ENCODE measurements at places on chromosomes 1 and 21.

DNA sequence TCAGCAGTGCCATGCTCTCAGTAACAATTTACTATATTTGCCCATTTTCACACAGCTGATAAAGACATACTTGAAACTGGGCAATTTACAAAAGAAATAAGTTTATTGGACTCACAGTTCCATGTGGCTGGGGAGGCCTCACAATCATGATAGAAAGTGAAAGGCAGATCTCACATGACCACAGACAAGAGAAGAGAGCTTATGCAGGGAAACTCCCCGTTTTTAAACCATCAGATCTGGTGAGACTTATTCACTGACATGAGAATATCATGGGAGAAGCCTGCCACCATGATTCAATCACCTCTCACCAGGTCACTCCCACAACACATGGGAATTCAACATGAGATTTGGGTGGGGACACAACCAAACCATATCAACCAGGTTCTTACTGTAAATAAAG lies 112.1 kb upstream of the C1orf87 start:
- no peaks in the 10 kb centered on the region for H3K4me1 ChIP-seq
- H3K4me3 ChIP-seq = no peak overlapping the region
- H3K36me3 ChIP-seq = no peaks in the 10 kb centered on the region
- peaks cover 7% of the 10 kb centered on the region for H3K27me3 ChIP-seq
- no peak for DNase-seq

- H3K4me3 ChIP-seq = peak overlapping the region; percentile 86
- peak overlapping the region; percentile 91 for H3K27ac ChIP-seq
- H3K36me3 ChIP-seq = peaks cover 35% of the 10 kb centered on the region
- no peak for DNase-seq
- no peaks in the 10 kb centered on the region for H3K27me3 ChIP-seq
- H3K4me1 ChIP-seq = peaks cover 27% of the 10 kb centered on the region
These were observed 1.9 kb downstream of the EIF4G3 start for GRCh38 chr1:21174654-21175323.

DNA sequence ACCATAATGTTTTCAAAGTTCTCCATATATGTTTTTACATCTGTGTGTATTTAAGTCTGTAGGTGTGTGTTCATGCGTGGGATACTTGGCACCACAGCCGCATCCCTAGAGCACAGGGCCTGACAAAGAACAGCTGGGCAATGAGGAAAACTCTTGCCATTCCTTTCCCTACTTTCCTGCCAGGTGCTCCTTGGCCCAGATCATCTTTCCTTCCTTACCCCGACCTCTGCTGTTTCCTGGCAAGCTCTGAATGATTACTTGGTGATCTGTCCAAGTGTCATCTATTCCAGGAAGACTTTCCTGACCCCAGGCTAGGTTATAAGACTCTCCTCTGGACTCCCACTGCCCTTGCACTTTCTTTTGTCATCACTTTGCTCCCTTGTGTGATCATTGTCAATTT lies 123.6 kb downstream of the ELAVL4 start:
- H3K27ac ChIP-seq = no peak overlapping the region
- H3K4me3 ChIP-seq = no peak overlapping the region
- H3K36me3 ChIP-seq = no peaks in the 10 kb centered on the region
- H3K27me3 ChIP-seq = no peaks in the 10 kb centered on the region
- no peak for DNase-seq
- H3K4me1 ChIP-seq = no peaks in the 10 kb centered on the region

DNA sequence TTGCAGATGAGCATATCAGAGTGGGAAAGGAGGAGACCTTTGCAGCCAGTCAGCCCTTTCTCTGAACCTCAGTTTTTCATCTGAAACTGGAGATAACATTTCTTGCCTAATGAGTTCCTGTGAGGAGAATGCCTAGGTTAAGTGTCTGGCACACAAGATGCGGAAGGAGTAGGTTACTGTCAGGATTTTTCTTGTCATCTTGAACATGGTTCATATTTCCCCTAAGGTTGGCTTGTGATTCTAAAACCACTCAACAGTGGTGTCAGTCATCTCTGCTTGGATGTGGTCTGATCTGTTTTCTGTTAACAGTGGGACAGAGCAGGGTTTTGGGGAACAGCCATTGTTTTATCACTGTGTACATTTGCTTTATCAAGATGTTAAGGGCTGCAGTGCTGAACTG lies 70.6 kb downstream of the TGFB2 start:
- no peak overlapping the region for H3K4me3 ChIP-seq
- no peak for DNase-seq
- no peaks in the 10 kb centered on the region for H3K27me3 ChIP-seq
- no peaks in the 10 kb centered on the region for H3K4me1 ChIP-seq
- H3K27ac ChIP-seq = no peak overlapping the region

Data from activated naive CD8-positive, alpha-beta T cell treated with anti-CD3 and anti-CD28 coated beads for 36 hours (primary cell).